Fibroblast of skin of left biceps (primary cell): ENCODE measurements at places on chromosomes 13 and 19.
A peak's percentile ranks its signal among the peaks of the same experiment; 100 is the strongest.

- no peak for DNase-seq
Measured at GRCh38 chr19:16627928-16628182, 149 bp downstream of the MED26 start.

DNA sequence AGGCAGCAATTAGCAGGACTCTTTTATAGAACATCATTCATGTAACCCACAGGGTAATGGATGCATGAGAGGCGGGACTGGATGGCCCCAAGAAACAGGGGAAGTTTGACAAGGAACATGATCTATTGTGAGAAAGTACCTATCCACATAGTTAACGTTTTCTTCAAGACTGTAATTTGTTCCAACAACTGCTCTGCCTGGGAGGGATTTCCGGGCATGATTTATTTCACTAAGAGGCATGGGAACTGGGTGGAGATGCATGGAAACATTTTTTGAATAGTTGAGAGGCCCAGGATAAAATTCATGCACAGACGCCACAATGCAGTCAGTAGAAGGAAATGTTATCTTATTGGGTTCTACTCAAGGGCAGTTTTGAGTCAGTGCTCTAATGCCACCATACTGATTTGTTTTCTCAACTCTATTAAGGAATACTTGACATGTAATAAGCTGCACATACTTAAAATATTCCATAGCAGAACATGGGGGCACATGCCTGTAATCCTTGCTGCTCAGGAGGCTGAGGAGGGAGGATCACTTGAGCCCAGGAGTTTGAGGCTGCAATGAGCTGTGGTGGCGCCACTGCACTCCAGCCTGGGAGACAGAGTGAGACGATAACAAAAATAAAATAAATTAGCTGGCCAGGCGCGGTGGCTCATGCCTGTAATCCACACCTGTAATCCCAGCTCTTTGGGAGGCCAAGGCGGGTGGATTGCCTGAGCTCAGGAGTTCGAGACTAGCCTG is 9.9 kb upstream of the ATG4D start:
- peak; percentile 53 for DNase-seq

DNA sequence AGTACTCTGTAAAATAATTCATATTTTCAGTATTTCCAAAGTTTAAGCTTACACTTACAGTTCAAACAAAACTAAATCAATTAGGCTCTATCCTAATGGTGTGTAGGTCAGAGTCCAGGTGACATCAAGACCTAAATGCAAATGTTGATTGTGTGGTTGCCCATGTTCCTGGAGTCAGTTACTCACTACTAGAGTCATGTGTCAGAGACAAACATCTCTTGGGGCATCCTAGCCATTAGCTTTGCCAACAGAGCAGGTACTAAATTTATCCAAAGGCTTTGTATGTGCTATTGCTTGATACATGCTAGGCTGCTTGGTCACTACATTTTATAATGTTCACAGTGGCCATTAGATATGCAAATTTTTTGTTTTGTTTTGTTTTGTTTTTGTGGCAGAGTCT is 11.7 kb downstream of the SPRY2 start:
- no peak for DNase-seq

DNA sequence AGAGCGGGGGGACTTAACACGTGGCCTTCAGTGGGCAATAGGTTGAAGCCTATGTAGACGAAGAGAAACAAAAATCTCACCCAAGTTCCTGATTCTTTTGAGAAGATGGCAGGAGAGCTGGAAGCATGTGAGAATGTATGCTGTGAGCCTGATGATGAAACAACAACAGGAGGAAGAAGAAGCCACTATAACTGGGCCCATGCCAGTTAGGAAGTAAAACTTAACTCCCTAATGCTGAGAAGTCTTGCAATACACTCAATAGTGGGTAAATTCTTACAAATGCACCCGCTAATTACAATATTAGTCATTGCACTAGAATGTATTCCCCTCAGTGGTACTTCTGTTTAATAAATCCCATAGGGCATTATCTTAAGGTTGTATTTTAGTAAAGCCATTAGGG is 9.1 kb downstream of the PCDH17 start:
- DNase-seq, result no peak

GRCh38 chr13:50224534-50224933 is 209.3 kb downstream of the KCNRG start:
- DNase-seq, result no peak

DNA sequence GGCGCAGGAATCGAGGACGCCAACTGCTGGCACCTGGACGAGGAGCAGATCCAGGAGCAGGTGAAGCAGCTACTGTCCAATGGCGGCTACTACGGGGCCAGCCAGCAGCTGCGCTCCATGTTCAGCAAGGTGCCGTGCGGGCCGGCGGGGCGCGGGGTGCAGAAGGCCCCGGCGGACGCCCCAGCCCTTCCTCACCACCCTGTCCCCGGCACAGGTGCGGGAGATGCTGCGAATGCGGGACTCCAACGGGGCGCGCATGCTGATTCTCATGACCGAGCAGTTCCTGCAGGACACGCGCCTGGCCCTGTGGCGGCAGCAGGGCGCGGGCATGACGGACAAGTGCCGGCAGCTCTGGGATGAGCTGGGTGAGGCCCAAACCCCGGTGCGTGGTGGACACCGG is 13.6 kb downstream of the ZSWIM4 start:
- DNase-seq, result no peak

- DNase-seq, result no peak
Measured at GRCh38 chr13:52345048-52345447, 60.9 kb downstream of the THSD1 start.

GRCh38 chr19:18765224-18765623 is 25.9 kb downstream of the COMP start:
- no peak for DNase-seq

DNA sequence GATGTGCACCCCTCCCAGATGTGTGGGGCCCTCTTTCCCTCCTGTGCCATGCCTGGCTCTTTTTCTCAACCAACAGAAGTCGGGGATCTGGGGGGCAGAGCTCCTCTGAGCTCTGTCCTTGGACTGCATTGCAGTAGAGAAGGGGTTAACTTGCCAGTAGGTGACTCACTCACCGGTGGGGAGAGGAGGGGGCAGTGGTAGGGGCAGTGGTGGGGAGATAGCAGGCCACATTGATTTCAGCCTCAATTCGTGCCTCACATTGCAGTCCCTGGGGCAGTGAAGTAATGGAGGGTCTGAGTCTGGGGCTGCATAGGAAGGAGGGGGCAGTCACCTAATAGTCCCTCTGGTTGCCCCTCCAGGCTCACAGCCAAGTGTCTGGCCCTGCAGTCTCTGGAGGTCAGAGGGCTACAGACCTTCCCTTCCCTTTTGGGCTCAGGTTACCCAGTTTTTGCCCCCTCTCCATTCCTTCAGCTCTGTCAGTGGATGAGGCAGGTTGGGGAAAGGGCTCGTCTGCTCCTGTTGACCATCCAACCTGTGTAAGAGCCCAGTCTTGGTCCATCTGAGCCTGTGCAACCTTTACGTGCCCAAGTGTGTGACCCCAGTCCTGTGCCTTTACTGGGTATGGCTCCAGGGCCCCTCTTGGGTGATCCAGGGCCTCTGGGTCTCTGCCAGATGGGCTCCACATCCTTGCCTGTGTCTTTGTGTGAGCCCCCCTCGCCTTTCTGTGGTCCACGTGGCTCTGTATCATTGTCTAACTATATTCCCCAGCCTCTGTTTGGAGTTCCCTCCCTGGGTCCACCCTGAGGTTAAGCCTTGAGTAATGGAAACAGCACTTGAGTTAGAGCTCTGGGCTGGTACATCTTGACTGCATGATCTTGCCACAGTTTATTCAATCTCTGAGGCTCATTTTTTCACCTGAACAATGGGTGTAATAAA is 13.0 kb downstream of the CIC start:
- DNase-seq, result no peak

DNA sequence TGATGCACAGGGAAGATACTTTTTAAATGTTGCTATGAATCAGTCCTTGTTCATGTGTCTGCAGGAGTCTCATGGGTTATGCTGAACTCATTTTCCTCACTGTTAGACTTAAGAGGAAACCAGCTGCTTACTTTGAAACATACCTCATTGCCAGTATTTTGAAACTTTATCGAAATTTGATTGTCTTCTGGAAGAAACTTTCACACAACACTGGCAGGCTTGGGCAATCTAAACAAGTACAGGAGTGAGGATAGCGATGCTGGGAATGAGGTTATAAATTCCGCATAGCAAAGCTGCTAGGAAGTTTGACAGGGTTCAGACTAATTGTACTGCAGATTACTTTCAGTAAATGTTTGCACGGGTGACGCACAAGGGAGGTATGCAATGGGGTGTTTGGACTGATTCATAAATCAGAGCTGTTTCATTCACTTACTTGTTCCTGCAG is 245.7 kb downstream of the DNAJC15 start:
- peak; percentile 97 for DNase-seq

- DNase-seq, result no peak
Measured at GRCh38 chr13:27406178-27406939, 18.1 kb upstream of the GTF3A start.

GRCh38 chr19:42412227-42412626 is 15.0 kb downstream of the LIPE start:
- DNase-seq, result no peak

- no peak for DNase-seq
Measured at GRCh38 chr19:2374808-2375207, 14.7 kb downstream of the TMPRSS9 start.

- no peak for DNase-seq
Measured at GRCh38 chr13:67306742-67307141, 76.6 kb upstream of the PCDH9 start.

DNA sequence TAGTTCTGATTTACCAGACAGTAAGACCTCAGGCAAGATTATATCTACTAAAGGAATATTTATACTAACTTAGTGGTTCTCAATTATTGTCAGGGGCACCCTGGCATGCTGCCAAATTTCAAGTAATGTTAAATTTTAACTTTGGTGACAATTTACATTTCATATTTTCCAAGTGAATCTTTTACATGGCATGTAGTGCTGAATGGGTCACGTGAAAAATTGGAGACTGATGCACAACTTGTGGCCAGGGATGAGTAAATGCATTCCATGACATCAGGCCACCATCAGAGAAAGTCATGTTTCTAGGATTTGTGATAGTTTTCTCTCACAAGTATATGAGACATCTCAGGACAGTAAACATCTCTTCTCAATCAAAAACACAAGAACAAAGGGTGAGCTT is 202.6 kb upstream of the SOX21 start:
- DNase-seq, result no peak

GRCh38 chr13:50386541-50387050 is 371.4 kb downstream of the KCNRG start:
- peak; percentile 69 for DNase-seq

- DNase-seq, result no peak
Measured at GRCh38 chr19:43984687-43985000, 656 bp downstream of the ZNF155 start.

- no peak for DNase-seq
Measured at GRCh38 chr13:53238261-53238660, 209.6 kb downstream of the OLFM4 start.

DNA sequence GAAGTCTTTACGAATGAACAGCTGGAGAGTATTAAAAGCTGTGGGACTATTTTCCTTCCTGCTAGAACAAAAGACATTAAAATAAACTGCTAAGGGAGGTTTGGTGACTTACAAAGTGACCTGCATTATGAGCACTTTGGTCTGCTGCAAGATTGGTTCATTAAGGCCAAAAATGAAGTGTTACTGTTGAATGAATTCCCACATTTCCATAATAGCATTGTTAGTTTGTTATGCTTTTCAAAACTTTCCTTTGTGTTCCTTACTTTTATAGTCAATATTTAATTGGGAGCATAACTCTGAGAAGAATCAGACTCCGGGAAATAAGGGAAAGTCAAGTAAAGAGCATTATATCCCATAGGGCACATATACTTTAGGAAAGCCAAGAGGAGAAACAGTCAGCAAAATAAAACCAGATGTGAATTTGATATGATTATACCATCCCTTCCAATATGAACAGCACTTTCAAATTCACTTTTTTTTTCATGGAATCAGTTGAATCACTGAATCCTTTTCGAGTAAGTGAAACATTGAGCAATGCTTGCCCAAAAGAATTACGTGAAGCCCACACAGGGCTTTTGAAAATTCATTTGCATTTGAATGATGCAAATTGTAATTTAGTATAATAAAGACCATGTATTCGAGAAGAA is 112.6 kb downstream of the KCTD12 start:
- peak; percentile 40 for DNase-seq

- DNase-seq, result no peak
Measured at GRCh38 chr13:56102641-56103040, 1038.1 kb upstream of the PRR20A start.

- no peak for DNase-seq
Measured at GRCh38 chr19:13112555-13112954, 4.0 kb downstream of the TRMT1 start.

DNA sequence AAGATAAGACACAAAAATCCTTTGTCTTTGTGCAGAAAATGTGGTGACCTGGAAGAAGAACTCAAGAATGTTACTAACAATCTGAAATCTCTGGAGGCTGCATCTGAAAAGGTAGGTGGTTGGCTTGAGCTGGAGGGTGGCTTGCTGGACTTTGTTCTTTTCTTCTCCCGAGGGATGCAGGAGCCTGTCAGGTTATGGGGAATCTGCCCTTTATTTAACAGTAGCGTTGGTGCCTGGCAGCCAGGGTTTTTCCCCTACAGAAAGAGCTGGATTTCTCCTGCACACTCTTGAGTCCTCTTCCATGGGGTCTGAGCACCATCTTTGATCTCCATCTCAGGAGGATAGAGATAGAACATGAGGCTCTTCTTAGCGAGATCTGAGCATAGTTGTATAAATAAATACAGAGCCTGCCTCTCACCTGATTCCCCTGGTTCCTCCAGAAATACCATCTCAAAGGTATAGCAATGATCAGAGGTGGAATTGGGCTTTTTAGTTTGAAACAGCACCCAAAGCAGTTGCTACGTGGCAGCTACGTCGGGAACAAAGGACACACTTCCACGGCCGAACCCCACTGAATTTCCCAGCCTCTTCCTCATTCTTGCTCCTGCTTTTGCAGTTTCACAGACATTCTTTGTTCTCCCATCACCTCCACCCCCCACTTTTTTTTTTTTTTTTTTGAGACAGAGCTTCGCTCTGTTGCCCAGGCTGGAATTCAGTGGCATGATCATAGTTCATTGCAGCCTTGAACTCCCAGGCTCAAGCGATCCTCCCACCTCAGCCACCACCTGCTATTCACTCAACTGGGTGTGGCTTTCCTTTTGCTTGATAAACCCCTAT is 12.9 kb downstream of the TPM4 start:
- no peak for DNase-seq

DNA sequence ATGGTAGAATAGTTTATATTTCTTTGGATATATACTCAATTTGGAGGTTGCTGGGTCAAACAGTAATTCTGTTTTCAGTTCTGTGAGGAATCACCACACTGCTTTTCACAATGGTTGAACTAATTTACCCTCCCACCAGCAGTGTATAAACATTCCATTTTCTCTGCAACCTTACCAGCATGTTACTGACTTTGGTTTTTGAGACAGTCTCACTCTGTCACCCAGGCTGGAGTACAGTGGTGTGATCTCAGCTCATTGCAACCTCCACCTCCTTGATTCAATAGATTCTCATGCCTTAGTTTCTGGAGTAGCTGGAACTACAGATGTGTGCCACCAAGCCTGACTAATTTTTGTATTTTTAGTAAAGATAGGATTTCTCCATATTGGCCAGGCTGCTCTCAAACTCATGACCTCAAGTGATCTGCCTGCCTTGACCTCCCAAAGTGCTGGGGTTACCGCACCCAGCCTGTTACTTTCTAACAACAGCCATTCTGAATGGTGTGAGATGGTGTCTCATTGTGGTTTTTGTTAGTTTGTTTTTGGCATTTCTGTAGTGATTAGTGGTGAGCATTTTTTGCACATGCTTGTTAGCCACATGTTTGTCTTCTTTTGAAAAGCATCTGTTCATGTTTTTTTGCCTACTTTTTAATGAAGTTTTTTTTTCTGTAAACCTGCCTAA is 12.5 kb downstream of the ZNF714 start:
- DNase-seq, result no peak
